Glomerular endothelial cell (primary cell): ENCODE measurements at places on chromosomes 4 and X.

- DNase-seq = no peak
These were observed 77.0 kb downstream of the LRP2BP start for GRCh38 chr4:185318679-185319078.

DNA sequence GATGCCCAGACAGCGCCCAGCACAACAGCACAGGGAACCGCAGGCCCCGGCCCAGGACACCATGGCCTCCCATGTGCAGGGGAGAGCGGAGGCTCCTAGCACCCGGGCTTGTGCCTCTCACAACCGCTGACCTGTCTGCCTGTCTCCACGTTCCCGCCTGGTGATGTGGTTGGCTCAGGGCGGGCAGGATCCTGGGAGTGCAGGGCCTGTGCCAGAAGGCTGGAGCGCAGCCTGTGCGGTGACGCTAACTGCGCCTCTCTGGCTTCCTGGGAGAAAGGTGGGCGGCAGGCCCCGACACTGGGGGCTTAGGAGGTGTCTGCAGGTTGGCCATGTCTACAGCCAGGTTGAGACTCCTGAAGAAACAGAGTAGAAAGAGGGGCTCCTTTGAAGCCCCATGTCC, 48.7 kb downstream of the CPZ start:
- DNase-seq = no peak

GRCh38 chr4:4203688-4204400, 22.9 kb downstream of the OTOP1 start:
- DNase-seq = no peak

DNA sequence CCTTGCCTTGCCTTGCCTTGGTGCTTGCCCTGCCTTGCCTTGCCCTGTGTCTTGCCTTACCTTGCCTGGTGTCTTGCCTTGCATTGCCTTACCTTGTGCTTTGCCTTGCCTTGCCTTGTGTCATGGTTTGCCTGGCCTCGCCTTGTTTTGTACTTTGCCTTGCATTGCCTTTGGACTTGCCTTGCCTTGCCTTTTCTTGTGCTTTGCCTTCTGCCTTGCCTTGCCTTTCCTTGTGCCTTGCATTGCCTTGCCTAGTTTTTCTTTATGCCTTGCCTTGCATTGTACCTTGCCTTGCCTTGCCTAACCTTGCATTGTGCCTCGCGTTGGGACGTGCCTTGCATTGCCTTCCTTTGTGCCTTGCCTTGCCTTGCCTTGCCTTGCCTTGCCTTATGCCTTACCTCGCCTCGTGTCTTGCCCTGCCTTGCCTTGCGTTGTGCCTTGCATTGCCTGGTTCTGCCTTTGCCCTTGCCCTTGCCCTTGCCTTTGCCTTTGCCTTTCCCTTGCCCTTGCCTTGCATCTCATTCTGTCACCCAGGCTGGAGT, 82.8 kb downstream of the TAB3 start:
- DNase-seq = no peak

- DNase-seq = no peak
These were observed 103.5 kb downstream of the RPA4 start for GRCh38 chrX:96987228-96987627.

GRCh38 chr4:77959566-77960338, 97.1 kb downstream of the MRPL1 start:
- peak; percentile 57 for DNase-seq

DNA sequence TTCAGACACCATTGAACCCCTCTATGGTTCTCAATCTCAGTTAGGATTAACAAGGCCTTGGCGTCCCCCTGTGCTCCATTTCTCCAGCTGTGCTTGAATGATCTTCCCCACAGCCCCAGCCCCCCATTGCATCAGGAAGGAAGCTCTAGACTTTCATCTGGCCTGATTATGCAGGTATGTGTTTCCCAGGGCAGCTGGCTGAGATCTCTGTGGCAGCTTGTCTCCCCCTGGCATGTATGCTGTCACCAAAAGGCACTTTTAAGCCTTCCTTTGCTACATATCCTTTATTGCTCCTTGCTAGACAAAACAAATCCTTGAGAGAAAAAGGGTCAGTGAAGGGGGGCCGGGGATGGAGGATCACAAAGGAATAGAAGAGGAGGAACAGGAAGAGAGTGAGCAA, 1056.0 kb upstream of the SLIT2 start:
- DNase-seq = no peak

DNA sequence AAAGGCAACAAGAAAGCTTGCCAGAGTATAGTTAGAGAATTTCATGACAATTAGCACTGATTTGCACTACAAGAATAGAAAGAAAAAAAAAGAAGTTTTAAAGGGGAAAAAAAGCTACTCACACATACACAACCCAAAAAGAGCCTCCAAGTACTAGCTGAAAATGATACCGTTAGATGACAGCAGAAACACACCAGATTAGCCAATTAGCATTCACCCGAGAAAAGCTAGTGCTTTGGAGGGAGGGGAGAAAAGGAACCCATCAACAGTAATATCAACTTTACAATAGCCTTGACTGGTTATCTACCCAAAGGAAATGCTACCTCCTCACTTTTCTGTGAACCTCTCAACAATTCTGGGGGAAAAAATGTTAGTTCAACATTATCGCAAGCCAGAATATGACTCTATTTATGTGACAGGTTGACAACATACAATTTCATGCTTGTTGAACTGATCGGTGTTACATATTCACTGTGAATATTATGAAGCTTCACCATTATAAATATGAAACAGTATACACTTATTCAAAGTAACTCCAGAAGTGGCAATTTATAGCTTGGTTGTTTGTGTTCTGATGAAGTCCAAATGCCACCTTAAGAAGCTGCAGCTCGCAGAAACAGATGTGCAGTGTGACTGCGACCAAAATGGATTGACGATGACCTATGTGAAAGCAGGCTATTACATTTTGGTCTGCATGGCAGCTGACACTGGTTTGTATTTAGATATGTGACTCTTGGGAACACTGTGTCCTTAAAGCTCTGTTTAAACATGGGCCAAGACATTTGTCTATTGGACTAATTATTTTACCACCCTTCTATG, 15.9 kb downstream of the PPARGC1A start:
- DNase-seq = no peak

DNA sequence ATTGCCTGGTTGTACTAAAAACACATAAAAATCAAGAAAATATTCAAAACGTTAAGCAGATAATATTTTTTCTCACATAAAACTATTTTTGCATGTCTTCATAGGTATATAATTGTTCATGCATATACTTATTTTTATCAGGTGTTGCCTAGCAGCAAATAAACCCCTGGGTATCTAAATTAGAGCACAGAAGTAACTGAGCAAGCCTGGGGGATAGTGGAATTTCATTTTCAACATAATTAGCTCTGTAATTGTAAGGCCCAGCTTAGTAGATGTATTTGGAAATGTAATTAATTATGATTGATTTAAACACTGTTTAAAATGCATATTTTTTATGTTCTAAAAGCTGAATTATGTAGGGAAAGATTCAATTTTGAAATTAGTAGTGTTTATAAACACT, 82.9 kb downstream of the ANKRD50 start:
- DNase-seq = no peak

GRCh38 chrX:120839491-120839890, 36.2 kb downstream of the CT47B1 start:
- DNase-seq = peak; percentile 25

GRCh38 chr4:13427599-13428325, 56.4 kb downstream of the RAB28 start:
- no peak for DNase-seq

DNA sequence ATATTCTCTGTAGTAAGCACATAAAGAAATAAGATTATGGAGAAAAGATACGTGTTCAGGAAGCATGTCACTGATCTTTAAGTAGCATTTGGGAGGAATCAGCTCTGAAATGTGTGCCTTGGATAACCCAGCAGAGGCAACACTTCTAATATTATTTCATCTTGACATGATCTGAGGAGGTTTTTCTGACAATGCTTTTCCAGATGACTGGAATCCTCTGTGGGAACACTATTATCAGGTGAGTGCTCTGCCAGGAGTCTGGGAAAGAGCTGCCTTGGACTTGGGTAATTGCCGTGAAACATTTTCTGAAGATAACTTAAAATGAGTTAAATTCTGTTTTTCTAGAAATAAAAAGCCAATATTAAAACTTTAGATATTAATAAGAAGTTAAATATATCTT, 78.2 kb upstream of the QRFPR start:
- DNase-seq = no peak

GRCh38 chrX:150575419-150575814, 7.0 kb downstream of the MTM1 start:
- no peak for DNase-seq

DNA sequence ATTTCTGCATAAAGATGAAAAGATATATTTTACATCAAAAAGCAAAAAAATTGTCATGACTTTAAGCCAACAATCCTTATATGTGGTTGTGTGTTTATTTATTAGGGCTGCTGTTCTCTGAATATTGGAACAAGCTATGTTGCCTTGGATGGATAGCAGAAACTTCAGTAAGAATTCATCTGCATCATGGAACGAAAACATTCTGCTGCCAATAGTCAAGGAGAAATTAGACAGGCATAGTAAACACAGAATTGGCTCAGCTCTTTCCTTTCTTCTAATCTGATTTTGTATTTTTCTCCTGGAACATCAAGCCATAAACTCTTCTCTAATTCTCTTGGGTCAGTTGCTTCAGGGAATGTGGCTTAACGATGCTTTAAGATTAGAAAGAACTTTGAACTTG, 1257.0 kb downstream of the NLGN4X start:
- no peak for DNase-seq

DNA sequence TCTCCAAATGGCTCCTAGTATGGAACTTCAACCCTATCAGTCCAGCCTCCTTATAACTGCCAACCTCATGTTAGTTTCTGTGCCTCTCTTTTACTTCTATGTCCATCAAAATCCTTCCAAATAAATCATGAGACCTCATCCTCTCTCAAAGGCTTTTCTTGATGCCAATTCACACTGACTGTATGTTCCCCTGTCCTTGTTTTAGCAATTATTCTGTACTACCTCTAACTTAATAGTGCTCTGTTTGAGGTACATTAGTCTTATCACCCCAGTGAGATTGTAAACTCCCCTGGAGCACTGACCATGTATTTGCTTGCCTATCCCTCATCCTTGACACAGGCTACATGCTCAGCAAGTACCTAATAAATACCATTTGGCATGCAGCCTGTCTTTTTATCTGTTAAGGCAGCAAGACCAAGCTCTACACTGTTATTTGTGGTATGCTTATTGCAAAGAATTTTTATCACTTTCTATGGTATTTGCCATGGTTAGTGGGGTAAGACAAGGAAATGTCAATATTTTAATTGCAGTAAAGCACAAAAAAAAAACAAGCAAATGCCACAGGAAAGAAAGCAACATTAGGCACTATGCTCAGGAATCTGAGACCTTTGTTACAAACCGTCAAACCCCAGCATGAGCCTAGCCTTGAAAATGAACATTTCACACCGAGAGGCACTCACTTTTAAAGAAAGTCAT, 119.2 kb downstream of the SMARCA1 start:
- DNase-seq = no peak

GRCh38 chr4:116332508-116332907, 752.9 kb downstream of the TRAM1L1 start:
- DNase-seq = no peak

GRCh38 chr4:177479063-177479462, 36.8 kb upstream of the AGA start:
- no peak for DNase-seq

DNA sequence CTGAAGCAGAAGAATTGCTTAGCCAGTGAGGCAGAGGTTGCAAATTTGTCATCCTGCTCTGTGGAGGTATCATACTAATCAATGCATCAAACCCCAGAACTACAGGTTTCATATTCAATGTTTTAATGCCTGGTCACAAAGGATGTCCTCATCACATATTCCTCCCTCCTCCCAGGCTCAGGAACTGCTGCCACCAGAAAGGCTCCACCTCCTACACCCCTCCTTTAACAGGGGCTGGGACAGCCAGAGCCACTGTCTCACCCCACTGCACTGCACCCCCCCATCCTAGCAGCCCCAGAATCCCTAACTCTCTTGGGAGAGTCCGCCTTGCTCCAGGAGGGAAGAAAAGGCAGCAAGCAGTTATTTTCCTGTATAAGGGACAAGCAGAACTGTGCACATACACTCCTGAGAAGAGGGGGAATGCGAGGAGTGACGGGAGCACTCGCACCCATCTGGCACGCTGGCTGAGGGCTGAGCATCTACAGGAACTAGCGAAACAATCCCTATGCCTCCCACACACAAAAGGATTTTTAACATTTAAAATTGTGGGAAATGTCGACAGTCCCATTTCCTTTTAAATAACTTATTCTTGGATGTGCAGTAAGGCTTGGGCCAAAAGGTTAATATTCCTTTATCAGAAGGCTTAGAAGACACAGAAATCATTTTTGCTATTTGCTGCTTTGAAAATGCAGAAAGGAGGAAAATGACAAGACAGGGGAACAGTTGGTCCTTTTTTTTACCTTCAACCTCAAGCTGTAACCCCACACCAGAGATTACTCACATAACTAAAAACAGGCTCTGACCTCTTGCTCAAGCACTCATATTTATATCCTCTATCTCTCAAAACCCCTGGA, 27.8 kb downstream of the CD99L2 start:
- no peak for DNase-seq

GRCh38 chr4:125832161-125832560, 517.4 kb downstream of the FAT4 start:
- DNase-seq = no peak

DNA sequence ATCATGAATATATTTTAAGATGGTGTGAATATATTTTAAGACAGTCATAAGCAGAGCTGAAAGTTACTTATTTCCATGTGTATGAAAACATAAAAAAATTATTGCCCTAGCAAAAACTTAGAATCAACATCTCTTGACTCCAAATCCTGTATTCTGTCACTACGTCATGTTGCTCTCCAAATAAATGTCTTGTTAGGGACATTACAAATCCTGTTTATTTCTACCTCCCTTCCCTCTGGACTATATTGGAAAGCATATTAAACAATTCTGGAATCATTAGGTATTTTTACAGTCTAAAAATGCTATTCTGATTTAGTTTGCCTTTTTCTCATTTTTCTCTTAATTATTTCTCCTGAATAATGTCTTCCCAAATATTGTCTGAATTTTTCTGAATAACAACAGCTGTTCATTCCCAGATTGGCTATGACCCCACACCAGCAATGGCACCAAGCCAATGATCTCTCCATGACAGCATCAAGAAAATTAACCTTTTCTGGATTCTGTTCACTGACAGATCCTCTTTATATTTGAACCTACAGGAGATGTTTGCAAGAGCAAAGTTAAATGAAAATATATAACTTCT, 523.1 kb downstream of the IQCM start:
- DNase-seq = no peak

- DNase-seq = no peak
These were observed 53.5 kb upstream of the SMIM31 start for GRCh38 chr4:164700471-164700870.

GRCh38 chr4:79798047-79798446, 275.0 kb downstream of the ANTXR2 start:
- DNase-seq = no peak

- no peak for DNase-seq
These were observed 9.9 kb downstream of the MXD4 start for GRCh38 chr4:2251795-2252529.

GRCh38 chr4:76206222-76206942, 7.2 kb downstream of the SCARB2 start:
- DNase-seq = no peak

GRCh38 chr4:128355305-128355704, 67.7 kb upstream of the PGRMC2 start:
- no peak for DNase-seq

GRCh38 chrX:101677028-101677427, 17.4 kb upstream of the ARMCX2 start:
- DNase-seq = no peak

- no peak for DNase-seq
These were observed 499.7 kb upstream of the POU3F4 start for GRCh38 chrX:83008415-83008814.
